ENCODE measurements at places on chromosomes 6 and 20. TPM values are rescaled to one million over a fixed set of nuclear protein-coding genes. Genes with fewer than 3 reads are reported as not detected.

DNA sequence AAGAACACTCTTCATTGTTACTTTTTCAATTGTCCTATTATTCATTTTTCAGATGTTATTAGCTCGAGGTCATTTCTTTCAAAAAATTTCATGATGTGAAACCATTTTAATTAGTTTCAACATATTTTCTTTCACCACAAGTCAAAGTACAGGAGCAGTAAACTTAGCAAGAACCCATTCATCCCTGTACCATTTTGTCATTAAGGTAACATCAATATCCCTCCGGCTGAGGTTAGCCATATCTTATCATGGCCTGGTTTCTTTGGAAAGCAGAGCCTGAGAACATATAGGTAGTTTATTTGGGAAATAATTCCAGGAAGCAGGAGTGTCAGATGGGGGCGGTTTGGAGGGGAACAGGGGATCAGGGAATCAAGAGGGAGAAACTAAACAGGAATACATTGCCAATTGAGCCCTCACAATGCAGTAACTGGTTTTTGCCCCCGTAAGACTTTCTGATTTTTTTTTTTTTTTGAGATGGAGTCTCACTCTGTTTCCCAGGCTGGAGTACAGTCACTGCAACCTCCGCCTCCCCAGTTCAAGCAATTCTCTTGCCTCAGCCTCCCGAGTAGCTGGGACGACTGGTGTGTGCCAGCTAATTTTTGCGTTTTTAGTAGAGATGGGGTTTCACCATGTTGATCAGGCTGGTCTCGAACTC is 83.7 kb downstream of the MKKS start:
- no peak for DNase-seq

LAMP5 gene
- 0.66 TPM for total RNA-seq

LKAAEAR1 gene
- total RNA-seq, result not detected

DNA sequence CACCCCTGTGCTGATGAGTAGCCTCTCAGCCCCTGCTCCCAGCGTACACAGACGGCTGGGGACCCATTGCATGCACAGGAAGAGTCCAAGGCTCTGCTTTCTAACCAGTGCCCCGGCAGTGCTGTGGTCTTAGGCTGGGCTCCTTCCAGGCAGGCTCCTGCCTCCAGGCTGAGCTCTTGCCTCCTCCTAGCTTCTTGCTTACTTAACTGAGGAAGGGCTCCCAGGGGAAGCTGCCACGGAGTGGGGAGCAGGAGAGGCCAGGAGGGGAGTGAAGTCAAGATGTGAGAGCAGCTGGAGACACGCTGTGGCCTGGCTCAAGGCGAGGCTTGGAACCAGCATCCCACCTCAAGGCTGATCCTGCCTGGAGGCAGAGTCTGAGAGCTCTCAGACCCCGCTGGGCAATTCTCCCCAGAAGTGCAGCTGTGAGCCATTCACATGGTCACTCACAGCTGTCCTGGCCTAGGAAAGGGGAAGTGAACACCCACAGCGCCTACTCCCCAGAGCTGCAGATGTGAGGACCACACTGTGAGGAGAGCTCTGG is 141.0 kb downstream of the TBXT start:
- DNase-seq, result no peak

CYP24A1 gene
- total RNA-seq, result not detected

- no peak for DNase-seq
Observed at GRCh38 chr6:16295060-16295459, 56.7 kb downstream of the GMPR start.

- no peak for DNase-seq
Observed at GRCh38 chr6:132746048-132746447, 11.7 kb downstream of the VNN2 start.

- no peak for DNase-seq
Observed at GRCh38 chr6:35474131-35474941, 6.1 kb downstream of the RPL10A start.

DNA sequence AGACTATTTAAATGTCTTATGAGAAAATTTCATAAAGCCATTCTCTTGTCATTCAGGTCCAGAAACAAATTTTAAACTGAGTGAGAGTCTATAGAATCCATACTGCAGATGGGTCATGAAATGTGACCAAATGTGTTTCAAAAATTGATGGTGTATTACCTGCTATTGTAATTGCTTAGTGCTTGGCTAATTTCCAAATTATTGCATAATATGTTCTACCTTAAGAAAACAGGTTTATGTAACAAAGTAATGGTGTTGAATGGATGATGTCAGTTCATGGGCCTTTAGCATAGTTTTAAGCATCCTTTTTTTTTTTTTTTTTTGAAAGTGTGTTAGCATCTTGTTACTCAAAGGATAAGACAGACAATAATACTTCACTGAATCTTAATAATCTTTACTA is 5.0 kb downstream of the MARCKS start:
- DNase-seq, result no peak

DNA sequence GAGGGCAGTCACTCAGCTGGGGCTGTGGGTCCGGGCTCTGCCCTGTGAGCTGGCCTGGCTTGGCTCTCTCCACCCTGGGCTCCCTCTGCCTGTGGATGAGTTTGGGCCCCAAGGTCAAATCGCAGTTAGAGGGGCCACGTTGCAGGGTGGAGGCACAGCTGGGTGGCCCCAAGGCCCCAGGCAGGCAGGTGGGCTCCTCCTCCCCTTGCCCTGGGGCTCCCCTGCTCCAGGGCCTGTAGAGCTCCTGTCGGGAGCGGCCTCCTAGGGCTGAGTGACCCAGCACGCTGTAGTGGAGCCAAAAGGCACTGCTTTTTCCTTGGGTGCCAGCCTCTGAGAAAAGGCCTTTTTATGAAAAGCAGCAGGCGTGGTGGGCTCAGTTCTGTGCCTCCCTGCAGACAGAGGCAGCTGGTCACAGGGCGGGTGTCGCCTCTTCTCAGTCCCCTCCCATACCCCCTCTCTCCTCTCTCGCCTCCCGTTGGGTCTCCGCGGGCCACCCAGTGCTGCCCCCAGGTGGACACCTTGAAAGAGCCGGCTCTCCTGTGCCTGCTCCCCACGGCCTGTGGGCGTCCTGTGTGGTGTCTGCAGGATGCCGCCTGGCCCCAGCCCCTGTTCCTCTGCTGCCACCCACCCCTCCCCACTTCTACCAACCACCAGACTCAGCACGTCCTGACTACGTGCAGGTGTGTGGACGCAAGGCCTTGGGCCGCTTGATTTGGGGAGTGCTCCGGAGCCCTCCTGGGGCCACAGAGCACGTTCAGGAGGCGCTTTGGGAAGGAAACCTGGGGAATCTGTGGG is 13.2 kb downstream of the SS18L1 start:
- DNase-seq, result peak; percentile 46

- DNase-seq, result no peak
Observed at GRCh38 chr6:144606083-144606482, 320.9 kb downstream of the UTRN start.
